Femur (tissue), 1 donor: ENCODE measurements at places on chromosomes 7 and 10.

DNA sequence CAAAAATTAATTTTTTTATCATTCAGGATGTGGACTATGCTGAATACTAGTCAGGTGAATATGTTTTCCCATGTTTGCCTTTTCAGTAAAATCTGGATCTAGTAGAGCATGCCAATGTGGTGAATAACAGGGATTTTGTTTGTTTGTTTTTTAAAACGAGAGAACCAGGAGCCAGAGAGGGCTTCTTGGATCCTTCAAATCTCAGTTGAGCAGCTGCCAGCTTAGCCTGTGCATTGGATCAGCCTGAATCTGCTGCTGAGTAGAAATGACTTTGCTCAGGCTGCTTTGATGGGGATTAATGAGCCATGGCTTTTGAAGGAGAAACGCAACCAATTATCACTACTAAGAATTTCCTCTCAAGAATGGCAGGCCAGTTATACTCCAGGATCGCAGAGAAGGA is 493.8 kb downstream of the ARL4A start:
- DNase-seq, result peak; percentile 29

- no peak for DNase-seq
Measured at GRCh38 chr10:11444155-11444530, 167.3 kb downstream of the USP6NL start.

DNA sequence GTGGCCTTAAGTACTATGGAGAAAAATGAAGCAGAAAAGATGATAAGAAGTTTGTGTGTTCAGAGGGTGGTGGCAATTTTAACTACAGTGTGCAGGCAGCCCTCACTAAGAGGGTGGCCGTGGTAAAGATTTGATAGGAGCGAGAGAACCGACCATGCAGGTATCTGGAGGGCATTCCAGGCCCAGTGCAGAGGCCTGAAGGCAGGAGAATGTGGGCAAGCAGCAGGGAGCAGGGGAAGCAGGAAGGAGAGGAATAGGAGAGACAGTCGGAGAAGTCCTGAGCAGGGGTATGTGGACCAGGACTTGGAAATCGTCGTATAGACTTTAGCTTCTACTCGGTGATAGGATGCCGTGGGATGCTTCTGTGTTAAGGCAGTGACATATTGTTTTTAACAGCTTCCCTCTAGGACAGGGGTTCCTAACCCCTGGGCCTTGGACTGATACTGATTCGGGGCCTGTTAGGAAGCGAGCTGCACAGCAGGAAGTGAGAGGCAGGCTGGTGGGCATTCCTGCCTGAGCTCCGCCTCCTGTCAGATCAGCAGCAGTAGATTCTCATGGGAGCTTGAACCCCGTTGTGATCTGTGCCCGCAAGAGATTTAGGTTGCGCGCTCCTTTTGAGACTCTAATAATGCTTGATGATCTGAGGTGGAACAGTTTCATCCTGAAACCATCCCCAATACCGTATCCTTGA is 227.2 kb downstream of the CCDC3 start:
- no peak for DNase-seq

DNA sequence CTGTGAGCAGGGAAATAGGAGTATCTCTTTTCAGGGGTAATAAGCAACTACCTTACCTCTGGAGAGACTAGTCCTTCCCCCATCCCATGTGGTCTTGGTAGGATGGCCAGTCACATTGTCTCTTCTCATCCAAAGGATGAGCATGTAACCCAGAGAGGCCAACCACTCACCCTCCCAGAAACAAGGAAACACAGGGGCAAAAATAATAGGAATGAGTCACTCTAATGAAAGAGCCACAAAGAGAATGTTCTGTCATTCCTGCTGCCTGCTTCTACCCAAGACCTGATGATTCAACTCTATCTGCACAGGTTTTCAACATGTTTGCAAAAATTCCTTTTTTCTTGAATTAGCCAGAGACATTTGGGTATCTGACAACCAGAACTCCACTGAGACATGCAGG is 99.3 kb upstream of the NFE2L3 start:
- DNase-seq, result no peak

GRCh38 chr10:103197174-103197573 is 4.1 kb upstream of the NT5C2 start:
- DNase-seq, result peak; percentile 66

DNA sequence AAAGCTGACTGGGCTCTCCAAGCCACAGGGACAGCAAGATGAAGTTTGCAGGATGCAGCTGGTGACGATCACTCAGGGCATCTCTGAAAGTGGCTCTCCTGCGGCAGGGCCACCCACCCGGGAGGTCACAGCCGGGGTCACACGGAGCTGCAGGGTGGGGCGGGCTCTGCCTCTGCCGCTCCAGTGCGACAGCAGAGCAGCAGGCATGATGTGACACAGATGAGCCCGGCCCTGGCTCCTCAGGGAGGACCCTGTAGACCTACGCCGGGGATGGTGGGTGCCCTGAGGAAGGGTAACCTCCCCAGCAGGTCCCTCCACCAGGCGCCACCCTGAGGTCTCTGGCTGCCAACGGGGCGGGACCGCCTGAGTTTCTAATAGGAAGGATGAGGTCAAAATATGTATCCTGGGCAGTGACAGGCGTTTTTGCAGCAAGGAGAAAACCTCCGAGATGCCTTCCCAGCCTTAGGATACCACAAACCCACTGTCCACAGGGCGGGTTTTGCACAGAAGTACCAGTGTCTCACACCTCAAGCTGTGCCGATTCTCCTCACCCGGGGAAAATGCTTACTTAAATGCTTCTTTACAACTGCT is 114.8 kb upstream of the DIP2C start:
- no peak for DNase-seq

GRCh38 chr7:27151931-27152815 is at the start of gene HOXA3:
Gene HOXA3 (minus strand): TSS chr7:27152583. CDS start chr7:27110640, 41,943 bp downstream.
- DNase-seq, result peak; percentile 86

DNA sequence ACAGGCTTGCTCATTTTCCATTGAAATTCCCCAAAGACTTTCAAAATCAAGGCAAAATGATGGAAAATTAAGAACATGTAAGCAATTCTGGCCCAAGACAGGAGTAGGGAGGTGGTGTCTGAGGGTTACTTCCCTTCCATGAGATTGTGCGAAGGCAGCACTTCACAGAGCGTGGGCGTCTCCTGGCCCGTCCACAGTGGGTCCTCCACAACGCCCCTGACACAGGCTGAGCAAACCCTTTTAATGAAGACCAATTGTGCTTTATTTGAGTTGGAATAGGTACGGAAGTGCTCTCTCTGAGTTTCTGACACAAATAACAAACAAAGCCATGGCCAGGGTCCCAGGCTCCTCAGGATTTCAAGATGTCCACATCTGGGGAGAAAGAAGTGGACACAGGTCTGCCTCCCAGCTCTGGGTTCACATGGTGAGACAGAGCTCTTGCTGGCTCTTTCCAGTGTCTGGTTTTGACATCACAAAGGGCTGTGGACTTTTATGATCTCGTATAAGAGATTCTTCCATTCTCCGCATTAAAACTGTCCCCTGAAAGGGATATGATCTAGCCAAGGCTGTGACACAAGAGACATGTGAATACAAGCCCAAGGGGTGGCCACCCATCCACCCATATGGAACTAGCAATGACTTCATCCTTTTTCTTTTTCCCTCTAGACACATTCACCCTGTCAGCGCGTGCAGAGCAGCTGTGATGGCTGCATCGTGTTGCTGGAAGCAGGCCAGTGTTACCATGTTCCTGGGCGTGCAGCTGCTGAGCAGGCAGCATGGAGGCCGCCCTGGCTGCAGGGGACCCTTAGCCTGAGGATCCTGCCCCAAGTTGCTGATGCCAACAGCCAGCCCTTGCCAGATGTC is 145.6 kb downstream of the ADAM12 start:
- peak; percentile 89 for DNase-seq

DNA sequence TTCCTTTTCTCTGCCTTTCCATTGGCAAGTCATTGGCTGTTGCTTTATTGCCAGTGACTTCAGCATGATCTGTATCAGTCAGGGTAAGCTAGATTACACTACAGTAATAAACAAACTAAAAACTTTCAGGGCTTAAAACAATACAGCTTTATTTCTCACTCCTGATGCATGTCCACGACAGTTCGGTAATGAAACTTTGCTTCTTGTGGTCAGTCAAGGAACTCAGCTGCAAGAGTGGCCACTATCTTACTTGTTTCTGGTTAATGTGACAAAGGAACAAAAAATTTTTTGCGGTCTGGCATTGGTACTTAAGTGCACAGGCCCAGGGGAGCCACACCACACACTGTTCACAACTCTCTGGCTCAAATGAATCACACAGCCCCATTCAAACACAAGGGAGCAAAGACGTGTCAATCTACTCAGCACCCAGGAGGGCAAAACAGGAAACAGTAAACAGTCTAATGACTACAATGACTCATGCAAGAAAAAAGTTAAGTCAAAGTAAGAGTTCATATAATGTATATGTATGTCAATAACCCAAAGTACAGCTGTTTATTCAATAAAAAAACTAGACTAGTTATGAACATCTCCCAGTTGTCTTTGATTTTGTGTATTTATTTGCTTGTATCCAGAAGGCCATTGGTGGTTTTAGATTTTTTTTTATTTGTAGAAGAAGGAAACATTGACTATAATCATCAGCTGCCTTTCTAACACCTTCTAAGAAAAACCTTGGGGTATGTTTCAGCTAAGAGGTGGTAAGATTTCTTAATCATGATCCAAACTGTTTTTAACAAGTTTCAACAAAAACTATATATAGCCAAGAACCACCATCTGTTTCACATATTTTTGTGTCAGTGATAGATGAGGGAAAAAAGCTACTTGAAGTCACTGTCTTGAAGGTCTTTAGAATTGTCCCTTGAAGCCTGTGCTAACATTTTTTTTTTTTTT is 134.4 kb upstream of the FAM3C start:
- DNase-seq, result peak; percentile 34

GRCh38 chr10:67520924-67521520 is 175.0 kb downstream of the CTNNA3 start:
- peak; percentile 68 for DNase-seq

- DNase-seq, result peak; percentile 69
Measured at GRCh38 chr10:129870961-129871621, 93.0 kb downstream of the EBF3 start.

GRCh38 chr10:97508342-97508741 is 9.6 kb downstream of the UBTD1 start:
- no peak for DNase-seq
